ENCODE measurements at places on chromosomes 16 and 17.

DNA sequence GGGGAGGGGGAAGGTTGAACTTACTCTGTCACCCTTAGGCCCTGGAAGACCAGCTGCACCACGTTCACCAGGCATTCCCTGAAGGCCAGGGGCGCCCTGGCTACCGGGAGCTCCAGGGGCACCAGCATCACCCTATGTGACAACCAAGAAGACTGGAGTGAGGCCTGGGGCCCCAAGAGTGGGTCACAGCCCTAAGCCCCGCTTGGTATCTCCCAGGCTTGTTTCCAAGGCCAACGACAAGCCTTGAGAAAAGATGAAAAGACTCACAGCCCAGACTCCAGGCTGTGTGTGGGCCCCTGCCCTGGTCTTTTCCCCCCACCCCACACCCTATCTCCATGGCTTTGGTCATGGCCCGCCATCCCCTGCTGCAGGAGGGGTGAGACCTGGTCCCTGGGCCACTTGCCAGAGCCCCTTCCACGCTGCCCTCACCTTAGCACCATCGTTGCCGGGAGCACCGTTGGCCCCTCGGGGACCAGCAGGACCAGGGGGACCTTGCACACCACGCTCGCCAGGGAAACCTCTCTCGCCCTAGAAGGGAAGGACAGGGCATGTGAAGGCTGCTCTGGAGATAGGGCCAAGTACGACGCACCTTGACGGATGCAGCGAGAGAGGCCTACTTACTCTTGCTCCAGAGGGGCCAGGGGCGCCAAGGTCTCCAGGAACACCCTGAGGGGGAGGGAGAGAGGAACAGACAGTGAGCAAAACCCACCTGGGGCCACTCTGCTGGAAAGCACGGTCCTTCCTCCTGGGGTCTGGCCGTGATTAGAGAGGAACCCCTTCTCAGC lies 9.9 kb downstream of the COL1A1 start:
- no peak for DNase-seq

DNA sequence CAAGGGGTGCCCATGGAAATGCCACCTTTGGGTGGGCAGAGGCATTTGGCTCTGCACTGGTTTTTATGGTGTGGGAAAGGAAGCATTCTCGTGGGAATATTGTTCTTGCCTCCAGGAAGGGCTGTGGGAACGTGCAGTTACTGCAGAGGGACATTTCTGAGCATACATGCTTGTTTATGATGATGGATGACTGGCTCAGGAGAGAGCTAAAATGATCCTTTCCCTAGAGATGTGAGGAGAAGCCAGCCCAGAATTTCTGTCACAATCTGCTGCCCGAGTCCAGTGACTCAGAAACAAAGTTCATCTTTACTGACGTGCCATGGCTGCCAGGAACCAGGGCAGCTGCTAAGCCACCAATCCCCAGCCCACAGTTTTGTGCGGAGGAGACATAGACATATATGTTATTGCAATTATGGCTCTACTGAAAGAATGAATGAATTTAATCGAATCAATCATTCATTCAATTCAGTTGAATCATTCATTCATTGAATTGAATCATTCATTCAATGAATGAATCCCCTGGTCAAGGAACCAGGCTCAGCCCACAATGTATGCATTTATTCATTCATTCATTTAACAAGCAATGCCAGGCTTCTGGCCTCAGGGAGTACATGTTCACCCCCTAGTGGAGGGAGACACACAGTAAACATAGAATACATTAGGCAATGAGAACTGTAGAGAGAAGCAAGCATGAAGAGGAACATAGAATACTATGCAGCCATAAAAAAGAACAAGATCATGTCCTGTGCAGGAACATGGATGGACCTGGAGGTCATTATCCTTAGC lies 414.4 kb upstream of the HSBP1 start:
- no peak for DNase-seq

- no peak for DNase-seq
Measured at GRCh38 chr17:45732926-45733505, 51.1 kb upstream of the CRHR1 start.

DNA sequence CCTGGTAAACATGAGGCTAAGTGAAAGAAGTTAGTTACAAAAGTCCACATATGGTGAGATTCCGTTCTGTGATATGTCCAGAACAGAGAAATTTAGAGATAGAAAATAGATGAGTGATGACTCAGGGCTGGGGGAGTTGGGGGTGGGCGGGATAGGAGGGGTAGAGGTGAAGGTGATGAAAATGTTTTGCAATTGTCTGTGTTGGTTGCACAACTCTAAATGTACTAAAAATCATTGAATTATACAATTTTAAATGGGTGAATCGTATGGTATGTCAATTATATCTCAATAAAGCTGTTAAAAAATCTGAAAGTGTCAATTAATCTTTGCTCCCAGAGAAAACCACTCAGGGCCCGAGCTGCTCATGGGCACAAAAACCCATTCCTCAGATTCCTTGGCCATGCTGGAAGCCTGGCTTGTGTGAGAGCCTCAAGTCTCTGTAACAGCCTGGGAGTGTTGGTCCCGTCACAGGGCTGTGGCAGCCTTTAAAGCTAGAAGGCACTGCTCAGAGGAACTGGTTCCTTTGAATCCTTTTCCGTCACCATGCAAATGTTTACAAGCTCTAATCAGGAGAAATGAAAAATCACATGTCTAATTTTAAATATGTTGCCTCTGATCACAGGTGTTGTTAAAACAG lies 225.3 kb downstream of the WWOX start:
- no peak for DNase-seq

DNA sequence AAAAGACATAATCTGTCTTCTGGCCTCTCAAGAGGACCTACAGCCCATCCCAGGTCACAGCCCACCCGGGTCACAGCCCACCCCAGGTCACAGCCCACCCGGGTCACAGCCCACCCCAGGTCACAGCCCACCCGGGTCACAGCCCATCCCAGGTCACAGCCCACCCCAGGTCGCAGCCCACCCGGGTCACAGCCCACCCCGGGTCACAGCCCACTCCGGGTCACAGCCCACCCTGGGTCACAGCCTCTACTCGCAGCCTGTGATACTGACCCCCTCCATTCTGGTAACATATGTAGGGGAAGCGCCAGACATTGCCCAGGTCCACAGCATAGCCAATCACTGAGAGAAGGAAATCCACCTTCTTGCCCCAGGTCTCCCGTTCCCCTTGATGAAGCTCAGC lies 14.2 kb downstream of the SLC6A4 start:
- no peak for DNase-seq

GRCh38 chr17:82021900-82022309 lies 773 bp downstream of the CENPX start:
- no peak for DNase-seq

GRCh38 chr17:72565006-72565405 lies 444.2 kb downstream of the SOX9 start:
- no peak for DNase-seq

- no peak for DNase-seq
Measured at GRCh38 chr17:79862771-79863440, 23.7 kb upstream of the CBX4 start.

DNA sequence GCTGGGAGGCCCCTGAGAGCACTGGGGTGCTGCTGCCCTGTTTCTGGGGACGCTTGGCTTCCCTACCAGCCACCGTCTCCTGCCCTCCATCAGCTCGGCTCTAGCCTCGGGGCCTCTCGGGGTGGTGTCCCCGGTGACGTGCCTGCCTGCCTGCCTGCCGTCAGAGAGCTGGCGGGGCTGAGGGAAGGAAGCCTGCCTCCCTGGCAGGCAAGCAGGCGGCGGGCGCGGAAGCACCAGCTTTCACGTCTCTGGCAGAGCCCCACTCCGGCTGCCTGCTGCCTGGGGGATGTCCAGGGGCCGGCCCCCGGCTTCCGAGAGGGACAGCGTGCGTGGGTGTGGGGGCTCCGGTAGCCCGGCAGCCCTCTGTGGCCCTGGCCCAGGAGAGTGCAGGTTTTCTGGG lies 9.3 kb downstream of the CENPX start:
- DNase-seq = no peak

DNA sequence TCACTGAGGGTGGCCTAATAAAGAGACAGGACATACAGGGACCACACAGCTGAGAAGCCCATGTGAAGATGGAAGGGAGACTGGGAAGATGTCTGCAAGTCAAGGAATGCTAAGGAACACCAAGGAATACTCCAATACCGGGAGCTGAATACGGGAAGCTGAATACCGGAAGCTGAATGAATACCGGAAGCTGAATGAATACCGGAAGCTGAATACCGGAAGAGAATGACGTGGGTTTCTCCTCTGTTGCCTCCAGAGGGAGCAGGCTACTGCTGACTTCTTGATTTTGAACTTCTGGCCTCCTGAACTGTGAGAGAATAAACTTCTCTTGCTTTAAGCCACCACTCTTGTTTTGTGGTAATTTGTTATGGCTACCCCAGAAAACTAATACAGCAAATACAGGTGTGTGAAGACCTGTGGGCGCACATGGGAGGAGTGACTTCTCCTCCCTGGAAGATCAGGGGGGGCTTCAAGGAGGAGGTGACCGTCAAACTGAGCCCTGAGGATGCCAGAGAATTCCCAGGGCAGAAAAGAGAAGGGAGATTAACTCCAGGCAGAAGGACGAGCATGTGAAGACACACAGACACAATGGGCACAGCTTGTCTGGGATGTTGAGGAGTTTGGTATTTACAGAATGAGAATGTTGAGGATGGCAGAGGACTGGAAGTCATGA lies 259.9 kb downstream of the IRF8 start:
- no peak for DNase-seq

GRCh38 chr17:20294120-20294519 lies 173.2 kb downstream of the LGALS9B start:
- no peak for DNase-seq

DNA sequence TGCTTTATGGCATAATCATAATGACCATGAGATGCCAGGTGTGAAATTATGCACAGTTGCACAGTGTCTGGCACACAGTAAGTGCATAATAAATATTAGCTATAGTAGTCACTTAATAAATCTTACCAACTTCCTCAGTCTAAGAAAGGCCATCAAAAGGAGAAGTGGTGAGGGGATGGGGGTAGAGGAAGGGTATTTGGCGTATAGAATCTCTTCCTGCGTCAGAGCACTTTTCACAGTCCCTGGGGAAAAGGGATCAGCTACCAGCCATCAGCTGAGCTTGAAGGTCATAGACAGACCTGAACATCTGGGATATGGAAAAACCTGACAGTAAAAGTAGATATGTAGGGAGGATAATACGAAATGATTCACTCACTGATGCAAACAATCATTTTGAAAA lies 5.8 kb downstream of the CRHR1 start:
- DNase-seq = no peak

GRCh38 chr16:82638095-82638798 lies 11.5 kb downstream of the CDH13 start:
- DNase-seq = no peak

DNA sequence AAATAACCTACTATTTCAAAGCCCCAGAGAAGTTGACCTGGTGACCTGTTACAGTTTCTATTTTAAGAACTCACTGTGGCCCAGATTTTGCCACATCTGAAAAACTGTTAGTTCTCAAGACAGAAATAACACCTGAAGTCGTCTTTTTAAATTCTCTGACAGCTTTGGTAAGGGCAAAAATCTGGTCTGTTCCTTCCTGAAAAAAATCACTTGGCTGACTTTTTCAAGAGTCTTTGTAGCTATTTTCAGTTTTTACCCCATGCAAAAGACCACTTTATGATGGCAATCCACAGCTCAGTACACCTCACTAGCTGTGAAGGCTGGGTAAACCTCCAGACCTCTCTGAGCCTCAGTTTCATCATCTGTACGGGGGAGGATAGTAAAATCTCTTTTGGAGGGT lies 60.7 kb upstream of the SREBF1 start:
- no peak for DNase-seq

DNA sequence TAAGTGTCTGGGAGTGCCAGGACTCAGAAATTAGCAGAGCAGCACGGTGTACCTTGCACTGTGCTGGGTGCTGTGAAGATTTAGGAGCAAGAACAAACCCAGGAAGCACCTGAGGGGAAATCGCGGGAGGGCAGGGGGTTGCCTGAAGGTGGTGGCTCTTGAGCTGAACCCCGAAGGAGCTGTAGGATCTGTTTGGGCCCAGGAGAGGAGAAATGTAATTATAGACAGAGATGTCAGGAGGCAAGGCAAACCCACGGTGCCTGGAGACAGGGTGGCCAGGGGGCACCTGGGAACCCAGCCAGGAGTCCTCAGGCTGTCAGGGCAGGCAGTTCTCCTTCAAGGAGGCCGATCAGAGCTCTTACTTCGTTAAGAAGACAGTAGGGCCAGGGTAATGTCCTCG lies 109.1 kb downstream of the C16orf78 start:
- DNase-seq = no peak

- no peak for DNase-seq
Measured at GRCh38 chr17:18968945-18969887, 17.3 kb downstream of the SLC5A10 start.

DNA sequence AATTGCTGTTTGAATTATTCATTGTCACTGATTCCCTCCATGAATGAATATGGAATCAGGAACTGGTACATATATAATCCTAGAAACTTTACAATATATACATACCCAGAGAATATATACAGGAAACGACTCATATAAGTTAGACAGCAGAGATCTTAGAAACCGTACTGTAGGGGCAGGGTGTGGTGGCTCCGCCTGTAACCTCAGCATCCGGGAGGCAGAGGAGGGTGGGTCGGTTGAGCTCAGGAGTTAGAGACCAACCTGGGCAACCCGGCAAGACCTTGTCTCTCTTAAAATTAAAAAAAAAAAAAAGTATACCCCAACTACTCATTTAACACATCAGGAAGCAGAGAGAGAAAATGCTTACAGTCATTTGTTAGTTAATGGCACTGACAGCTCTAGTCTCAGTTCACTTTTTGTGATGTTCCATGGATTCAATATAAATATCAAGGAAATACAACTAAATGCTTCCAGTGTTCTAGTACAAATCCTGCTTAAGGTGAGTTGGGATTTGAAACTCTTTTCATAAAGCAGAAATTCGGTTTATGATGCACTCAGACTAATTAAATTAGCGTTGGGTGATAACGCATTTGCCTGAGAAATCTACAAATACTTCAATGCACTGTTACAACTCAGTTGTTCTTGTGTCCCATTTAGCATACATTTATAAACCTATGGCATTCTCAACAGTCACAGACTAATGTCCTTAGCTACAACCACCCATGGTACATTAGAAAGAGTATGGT lies 5.6 kb downstream of the GLG1 start:
- no peak for DNase-seq

- DNase-seq = no peak
Measured at GRCh38 chr17:43014649-43015542, 7.3 kb downstream of the VAT1 start.

GRCh38 chr17:74856112-74856511 lies 3.6 kb downstream of the GRIN2C start:
- no peak for DNase-seq

GRCh38 chr17:5418858-5419355 lies 555 bp downstream of the NUP88 start:
- DNase-seq = no peak

DNA sequence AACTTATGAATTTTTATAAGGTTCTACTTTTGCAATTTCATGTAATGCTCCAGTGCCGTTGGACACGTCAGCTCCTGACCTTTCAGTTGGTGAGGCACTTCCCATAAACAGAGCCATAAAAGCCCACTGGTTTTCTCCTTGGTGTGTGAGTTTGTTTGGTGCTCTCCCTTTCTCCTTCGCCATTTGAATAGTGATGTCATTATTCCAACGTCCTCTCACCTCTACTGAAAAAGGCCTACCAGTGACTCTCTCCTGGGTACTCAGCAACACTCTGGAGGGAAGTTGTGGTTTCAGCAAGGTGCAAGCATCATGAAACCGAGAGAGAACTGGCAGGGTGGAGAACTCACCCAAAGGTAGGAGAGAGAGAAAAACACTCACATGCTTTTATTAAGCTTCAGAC lies 29.6 kb upstream of the HNF1B start:
- no peak for DNase-seq

GRCh38 chr17:82385559-82386254 lies 14.1 kb downstream of the UTS2R start:
- DNase-seq = no peak

GRCh38 chr16:66650707-66651473 lies 45.7 kb downstream of the CMTM4 start:
- DNase-seq = peak; percentile 25
